ENCODE measurements at places on chromosomes 7 and 10.

- DNase-seq: no peak
Measured at GRCh38 chr10:127578259-127578960, 29.3 kb downstream of the NPS start.

DNA sequence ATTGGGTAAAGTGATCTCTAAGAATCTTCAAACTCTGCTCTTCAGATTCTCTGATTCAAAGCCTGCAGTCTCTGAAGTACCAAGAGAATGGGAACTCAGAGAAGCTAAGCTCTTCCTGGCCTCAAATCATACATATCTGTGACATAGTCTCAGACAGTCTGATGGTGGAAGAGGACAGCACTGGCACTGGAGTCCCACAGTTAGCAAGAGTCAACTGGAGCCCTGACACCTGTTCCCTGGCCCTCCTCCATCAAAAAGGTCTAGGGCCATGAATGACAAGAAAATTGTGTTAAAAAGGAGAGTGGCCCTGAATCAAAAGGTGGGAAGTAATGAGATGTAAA is 37.7 kb downstream of the PRSS2 start:
- DNase-seq: no peak

GRCh38 chr10:112991888-112992491 is 41.9 kb downstream of the TCF7L2 start:
- no peak for DNase-seq

DNA sequence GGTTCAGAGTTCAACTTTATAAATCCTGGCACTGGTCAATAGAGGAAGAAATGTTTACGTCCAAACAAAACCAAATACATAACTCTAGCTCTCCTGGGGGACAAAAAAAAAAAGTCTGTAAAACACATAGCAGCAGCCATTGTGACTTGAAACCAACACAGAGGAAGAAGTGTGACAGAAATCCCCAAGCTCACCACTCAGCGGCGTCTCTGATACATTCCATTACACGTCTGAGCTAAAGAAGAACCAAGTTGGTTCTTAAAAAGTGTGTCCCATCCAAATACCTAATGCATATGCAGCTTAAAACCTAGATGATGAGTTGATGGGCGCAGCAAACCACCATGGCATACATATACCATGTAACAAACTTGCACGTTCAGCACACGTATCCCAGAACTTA is 58.3 kb upstream of the NANOS1 start:
- DNase-seq: no peak

- DNase-seq: no peak
Measured at GRCh38 chr10:51204066-51204465, 129.8 kb downstream of the PRKG1 start.

- DNase-seq: no peak
Measured at GRCh38 chr10:74075906-74076305, 74.7 kb downstream of the AP3M1 start.

- DNase-seq: peak; percentile 40
Measured at GRCh38 chr10:92239600-92240288, 51.1 kb downstream of the CPEB3 start.

DNA sequence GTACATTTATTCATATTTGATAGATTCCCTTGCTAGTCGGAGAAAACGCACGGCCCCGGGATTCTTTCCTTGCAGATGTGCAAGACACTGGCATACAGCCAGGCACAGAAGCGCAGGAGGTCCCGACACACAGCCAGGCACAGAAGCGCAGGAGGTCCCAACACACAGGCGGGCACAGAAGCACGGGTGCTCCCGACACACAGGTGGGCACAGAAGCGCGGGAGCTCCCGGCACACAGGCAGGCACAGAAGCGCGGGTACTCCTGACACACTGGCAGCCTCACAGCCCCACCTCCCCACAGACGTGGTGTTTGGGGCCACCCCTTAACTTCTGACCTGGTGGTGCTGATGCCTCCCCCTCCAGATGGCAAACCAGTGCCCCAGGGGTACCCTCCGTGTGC is 237.3 kb downstream of the ZMYND11 start:
- no peak for DNase-seq

- no peak for DNase-seq
Measured at GRCh38 chr7:108055611-108056021, 52.7 kb upstream of the LAMB1 start.

- no peak for DNase-seq
Measured at GRCh38 chr7:100968031-100968430, 1.3 kb upstream of the MUC12 start.

GRCh38 chr7:123041101-123041500 is 45.6 kb upstream of the TAS2R16 start:
- no peak for DNase-seq

DNA sequence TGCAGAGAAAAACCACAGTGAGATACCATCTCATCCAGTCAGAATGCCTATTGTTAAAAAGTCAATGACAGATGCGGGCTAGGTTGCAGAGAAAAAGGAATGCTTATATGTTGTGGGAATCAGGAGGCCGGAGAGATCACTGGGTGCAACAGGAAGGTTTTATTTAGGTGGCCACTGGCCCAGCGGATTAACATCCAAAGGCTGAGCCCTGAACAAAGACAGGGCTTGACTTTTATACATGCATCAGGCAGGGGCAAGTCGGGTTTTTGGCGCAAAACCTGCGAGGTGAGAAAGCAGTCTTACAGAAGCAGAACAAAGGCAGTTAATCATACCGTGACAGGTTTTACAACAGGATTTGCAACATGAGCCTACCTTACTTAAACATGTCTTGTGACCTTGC is 620 bp downstream of the ZNF117 start:
- no peak for DNase-seq

DNA sequence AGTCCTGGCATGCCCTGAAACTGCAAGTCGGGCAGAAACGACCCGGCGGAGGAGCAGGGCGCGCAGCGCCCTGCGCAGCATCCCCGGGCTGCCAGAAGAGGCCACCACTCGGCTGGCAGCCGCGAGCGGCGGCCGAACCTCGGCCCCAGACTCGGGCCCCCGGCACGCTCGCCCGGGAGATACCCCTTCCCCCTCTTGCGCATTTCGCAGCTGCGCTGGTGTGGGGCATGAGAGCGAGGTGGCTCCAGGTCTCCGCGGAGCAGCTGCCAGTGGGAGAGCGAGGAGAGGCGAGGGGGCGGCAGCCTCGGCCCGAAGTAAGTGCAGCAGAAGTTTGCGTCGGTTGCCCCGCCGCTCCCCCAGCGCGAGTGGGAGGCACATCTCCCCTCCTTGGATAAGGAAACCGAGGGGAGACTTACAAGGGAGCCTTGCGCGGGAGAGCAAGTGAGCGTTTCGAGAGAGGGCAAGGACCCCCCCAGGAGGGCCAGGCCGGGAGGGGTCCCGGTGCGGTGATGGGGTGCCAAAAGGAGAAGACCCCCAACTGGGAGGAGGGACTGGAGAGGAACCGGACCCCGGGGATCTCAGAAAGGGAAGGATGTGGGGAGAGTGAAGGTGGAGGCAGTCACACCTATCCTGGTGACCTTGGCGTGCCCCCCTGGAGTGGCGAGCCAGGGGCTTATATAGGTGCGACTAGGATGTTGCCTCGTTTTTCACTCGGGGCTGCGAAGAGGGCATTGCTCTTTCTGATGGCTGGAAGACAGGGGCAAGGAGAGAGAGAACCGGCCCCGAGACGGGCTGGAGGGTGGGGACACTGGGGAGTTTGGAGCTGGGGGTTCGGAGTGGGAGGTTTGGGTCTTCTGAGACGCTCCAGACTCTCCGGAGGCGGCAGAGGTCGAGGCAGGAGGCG is 256.3 kb downstream of the OTUD1 start:
- no peak for DNase-seq

DNA sequence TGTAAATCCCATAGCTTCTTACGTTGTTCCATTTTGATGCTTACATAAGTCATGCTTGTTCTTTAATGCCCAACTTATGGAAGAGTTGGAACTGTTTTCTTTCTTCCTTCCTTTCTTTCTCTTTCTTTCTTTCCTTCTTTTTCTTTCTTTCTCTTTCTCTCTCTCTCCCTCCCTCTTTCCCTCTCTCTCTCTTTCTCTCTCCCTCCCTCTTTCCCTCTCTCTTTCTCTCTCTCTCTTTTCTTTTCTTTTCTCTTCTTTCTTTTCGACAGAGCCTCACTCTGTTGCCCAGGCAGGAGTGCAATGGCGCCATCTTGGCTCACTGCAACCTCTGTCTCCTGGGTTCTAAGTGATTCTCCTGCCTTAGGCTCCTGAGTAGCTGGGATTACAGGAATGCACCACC is 18.9 kb downstream of the FAM131B start:
- no peak for DNase-seq

DNA sequence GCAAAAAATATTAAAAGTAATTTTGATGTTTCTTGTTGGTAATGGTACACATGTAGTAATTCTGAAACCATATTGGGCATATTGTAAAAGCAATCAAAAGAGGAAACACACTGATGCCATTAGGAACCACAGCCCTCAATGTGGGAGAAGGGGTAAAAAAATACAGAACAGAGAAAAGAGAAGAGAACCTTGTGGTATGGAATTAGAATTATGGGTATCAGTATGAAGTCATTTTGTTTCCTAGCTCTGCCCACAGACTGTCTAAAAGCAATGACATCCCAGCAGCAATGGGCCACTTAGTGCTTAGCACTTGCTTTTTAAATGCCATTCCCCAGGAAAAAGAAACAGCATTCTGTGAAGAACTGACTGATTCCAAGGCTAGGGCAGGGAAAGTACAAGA is 61.5 kb downstream of the CPVL start:
- no peak for DNase-seq

GRCh38 chr7:5231811-5232484 is 41.9 kb downstream of the WIPI2 start:
- DNase-seq: no peak

GRCh38 chr7:132771301-132771730 is 195.0 kb upstream of the PLXNA4 start:
- DNase-seq: no peak

DNA sequence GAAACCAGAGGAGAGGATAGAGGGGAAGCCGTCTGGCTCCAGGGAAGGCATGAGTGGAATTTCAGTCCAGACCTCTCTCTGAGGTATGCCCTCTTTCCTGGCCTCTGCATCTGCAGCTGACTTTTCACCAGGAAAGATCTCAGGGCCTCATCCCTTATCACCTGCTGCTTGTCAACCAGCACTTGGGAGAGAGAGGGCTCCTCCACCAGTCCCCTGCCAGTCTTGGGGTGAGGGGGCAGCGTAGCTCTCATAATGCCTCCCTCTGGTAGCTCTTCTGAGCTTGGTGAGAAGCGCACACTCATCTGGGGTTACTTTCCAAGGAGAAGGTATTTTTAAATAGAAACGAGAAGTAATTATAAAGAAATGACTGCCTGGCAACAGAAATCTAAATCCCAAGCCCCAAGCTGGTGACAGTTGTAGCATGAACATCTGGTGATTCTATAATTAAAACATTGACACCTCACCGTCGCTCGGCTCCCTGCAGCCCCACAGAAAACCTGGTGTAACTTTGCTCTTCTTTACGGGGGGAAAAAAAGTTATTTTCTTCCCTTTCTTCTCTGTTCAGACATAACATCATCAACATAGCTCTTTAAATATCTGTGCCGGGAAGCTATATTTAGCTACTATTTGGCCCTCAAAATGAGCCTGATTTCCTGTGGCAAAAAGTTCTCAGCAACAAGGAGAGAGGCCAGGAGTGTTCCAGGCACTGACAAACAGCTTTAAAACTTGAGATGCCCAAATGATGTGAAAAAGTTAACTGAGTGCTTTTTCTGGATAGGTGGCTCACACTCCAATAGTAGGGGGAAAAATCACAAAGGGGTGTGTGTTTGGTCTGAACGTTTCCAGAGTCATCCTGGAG is 26.9 kb downstream of the HIP1 start:
- no peak for DNase-seq

DNA sequence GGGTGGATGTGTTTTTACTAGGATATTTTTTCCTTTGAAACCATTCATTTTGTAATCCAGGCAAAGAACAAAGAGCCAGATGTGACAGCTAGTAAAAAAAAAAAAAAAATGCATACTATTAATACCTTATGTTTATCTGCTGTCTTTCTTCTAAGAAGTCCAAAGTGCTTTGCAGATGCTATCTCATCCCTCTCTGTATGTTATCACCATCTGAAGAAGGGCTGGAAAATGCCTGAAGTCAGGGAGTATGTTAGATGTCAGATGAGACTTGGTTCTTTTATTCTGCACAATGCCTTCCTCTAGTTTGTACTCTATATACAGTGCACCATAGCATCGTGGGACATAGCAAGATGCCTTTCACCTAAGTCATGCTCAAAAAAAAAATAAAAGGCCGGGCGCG is 10.4 kb upstream of the CAMK1D start:
- DNase-seq: no peak

GRCh38 chr10:116329153-116329552 is 4.9 kb downstream of the CCDC172 start:
- DNase-seq: no peak

- no peak for DNase-seq
Measured at GRCh38 chr7:3300221-3300650, 816 bp upstream of the SDK1 start.

- DNase-seq: no peak
Measured at GRCh38 chr10:114060456-114060855, 16.8 kb downstream of the ADRB1 start.

GRCh38 chr10:3898821-3899220 is 113.8 kb upstream of the KLF6 start:
- no peak for DNase-seq

DNA sequence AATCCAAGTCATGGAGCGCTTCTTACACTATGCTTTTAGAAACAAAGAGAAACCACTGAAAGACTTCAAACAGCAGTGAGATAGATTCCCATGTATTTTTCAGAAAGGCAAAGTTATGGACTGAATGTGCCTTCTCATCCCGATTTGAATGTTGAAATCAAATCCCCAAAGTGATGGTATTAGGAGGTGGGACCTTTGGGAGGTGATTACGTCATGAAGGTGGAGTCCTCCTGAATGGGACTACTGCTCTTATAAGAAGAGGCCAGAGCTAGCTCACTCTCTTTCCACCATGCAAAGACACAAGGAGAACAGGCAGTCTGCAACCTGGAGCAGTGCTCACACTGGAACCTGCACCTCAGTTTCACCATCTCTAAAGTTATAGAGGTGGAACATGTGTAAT is 1279.8 kb downstream of the GATA3 start:
- DNase-seq: no peak

GRCh38 chr10:3741688-3742461 is 43.1 kb downstream of the KLF6 start:
- no peak for DNase-seq

GRCh38 chr7:130430115-130430514 is 10.7 kb downstream of the CEP41 start:
- DNase-seq: no peak

DNA sequence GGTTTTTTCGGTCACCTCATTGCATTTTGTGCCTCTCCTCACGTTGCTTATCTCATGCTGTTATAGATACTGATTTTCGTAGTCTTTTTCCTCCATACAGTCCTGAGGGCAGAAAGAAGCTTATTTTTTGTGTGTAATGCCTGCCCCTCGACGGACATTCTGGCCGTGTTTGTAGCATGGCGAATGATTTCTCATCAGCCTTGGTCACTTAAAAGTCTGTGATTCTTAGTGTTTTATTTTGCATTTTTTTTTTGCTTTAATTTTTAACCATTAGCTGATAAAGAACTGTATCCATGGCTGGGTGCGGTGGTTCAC is 469 bp upstream of the NOC3L start:
- DNase-seq: no peak
